ENCODE measurements at places on chromosomes 4 and X.

DNA sequence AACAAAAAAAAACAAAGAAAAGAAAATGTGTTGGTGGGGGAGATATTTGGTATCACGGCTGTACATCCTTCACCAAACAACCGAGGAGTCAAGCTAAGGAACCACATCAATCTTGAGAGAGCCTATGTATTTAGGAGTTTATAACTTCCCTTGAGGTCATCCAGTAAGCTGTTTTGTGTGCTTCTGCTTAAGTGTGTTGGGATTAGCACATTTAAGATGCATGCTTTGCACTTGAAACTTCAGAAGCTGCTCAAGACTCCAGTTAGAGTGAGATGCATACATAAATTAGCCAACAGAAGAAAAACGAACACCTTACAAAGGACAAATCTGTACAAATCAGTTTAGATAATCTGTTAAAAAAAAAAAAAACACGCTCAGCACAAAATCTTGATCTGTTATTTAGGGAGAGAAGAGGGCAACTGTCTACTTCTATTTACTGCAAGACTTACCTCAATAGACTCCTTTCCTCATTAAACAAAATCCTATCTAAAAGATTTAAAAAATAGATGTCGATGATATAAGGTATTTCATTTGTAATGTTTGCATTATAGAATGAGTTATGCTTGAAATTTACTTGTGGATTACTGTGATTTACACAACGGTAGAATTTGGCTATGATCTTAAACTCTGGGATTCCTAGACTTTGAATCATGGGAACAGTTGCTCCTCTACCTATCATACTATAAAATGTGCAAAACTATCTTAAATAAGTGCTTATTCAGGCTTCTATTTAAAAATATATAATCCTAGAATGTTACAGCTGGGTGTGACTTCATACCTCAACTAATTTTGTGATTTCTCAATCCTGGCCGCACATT is 53.8 kb upstream of the NAP1L5 start:
- no peak for DNase-seq

DNA sequence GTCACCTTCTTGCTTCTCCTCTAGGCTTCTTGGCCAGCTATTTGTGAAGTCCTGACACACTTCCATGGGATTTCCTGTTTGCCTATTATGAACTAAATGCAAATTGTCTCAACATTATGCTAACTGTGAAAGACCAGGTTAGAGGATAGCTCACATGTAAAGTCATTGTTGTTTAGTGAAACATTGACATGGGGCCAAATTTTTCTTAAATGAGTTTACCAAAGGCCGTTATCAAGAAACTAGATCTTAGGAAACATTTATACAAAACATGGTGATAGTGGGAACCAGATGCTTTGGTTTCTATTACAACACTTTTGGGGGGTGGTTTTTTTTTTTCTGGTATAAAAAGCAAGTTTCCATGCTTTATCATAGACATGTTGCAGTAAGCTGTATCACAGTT is 466.8 kb upstream of the FAM241A start:
- DNase-seq = no peak

DNA sequence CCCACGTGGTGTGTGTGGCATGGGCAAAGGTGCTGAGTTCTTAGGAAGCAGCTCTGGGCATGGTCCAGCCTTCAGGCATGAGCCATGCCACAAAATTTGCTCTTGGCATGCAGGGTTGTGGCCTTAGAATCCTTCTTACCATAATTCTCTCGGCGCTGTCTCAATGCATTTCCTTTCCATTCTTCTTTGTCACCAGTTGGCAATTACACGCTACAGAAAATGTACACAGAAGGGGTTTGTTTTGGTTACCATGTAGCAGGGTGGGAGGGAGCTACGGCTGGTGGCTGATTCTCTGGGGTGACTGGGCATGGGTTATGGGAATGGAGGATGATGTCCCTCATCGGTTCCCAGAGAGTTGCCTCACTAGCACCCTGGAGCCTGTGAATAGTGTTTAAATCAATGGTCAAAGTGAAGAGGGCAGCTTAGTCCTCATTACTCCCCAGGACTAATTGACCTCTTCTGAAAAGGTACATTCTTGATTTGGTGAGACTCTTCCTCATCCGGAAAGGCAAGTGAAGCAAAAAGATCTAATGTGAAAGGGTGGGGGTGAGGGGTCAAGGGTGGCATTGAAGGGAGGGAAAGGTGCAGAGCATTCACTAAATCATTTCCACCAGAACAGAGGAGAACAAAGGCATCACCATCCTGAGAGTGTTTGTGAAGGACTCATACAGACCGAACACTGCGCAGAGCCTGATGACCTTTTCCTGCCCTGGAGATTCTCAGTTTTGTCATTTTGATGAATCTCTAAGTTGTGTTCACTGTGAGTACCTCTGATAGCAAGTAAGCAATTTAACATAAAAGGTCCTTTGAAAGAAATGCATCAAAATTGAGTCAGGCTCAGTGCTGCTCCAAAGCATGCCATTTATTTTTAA is 199.8 kb upstream of the SFRP2 start:
- DNase-seq = no peak

DNA sequence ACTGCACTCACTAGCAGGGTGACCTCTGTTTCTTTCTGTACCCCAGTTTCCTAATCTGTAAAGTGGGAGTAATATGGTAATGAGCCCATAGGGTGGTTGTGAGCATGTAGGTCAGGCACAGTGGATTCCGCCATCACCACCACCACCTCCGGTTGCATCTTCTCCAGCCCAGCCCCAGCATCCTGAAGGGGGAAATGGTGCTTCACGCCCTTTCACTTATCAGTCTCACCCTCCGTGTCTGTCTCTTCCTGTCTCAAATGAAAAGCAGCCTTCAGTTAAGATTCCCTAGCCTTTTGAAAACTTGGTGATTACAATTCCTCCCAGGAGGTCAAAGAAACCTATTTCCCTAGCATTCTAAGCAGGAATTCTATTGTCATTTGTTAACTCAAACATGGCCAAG is 16.9 kb upstream of the XPNPEP2 start:
- no peak for DNase-seq

DNA sequence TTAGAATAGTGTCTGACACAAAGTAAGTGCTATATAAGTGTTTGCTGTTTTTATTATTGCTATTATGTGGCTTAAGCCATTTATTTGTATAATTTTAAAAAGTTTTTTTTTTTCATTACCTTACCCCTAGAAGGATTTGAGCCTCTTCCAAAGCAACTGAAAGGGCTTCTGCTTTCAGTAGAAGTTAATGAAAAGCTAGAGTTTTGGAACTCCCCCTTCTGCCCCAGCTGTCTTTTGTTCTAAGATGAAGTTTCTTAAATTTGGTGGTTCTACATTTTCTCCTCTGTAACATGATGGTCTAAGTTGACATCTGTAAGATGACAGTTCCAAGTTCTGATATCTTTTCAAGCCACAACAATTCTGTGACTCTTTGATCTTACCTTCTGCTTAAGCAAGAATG is 30.3 kb downstream of the FHIP1A start:
- no peak for DNase-seq

DNA sequence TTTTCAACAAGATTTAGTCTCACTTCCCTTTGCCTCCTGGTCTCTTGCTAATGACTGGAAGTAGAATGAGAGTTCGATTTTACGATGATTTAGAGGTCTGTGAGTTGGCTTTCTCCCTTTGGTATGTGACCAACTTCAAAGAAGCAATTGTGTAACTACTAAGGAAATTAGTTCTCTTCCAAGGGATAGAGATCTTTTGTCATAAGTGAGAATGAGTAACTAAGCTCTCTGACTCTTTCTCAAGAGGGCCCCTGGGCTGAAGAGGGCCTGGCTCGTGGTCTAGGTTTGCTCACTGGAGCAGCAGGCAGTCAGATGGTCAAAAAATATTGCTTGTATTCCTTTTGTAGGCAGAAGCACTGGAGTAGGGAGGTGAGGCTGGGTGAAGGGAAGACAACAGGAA is 176.3 kb downstream of the ENOX2 start:
- DNase-seq = no peak

DNA sequence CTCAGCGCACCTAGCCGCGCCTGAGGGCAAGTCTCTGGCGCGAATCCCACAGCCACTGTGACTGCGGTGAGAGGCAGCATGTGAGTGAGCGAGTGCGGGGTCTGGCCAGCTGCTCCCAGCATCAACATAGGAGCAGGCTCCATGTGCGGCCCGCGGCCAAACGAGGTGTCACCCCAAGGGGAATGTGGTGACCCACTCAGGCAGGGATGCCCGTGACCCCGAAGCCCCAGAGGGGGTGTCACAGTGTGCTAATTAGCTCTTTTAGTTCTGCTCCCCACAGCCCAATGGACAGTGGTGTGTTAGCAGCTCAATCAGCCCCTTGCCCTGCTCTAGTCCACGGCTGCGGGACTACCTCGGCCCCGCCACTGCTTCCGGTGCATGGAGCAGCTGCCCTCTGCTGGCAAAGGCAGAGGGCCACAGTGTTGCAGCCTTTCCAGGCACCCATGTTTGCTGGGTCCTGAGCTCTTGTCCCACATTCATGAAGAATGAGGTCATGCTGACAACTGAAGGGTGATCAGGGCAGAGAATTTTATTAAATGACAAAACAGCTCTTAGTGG is 61.4 kb downstream of the AGA start:
- peak; percentile 26 for DNase-seq

DNA sequence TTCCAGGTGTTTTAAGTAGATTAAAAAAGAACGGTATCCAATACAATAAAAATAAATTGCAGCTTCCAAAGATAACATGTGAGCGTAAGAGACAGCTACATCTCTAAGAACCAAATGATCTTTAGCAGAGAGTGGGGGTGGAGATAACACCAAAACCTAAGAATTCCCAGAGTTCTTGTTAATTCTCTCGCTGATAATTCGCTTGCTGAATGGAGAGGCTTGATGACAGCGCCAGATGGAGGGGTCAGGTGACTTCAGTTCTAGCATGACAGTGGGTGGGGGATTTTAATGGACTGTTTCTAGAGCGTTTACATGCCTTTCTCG is 2.3 kb downstream of the CLCN4 start:
- DNase-seq = no peak

DNA sequence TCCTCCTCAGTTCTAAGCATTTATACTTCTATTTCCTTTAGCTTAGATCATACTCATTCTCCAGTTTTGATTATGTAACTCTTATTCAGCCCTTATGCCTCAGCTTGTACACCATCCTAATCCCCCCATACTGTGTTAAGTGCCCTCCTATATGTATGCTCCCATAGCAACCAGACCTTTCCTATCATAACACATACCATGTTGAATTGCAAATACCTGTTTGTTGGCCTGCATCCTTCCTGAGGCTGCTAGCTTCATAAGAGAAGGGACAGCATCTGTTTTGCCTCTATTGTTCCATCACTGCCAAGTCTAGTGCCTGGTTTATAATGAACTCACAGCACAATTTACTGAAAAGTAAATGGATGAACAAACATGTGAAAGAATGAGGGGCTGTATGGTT is 443.7 kb downstream of the CENPC start:
- no peak for DNase-seq

DNA sequence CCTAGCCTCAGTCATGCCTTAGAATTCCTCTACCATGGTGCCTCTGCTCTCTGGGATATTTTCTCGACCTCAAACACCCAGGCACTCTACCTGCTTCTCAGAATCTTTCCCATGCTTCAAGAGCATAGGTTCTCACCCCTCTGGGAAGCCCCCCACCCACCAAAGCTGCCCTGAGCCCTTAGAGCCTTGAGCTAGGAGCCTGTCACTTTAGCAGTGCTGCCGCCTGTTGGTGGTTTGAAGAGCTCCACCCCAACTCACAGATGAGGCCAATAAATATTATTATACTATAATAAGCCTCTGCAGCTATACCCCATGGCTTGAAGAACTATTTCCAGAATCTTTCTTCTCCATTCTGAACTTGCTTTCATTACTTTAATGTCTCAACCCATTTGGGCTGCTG is 109.7 kb downstream of the RTL5 start:
- peak; percentile 1 for DNase-seq

GRCh38 chr4:173505924-173506518 is 24.0 kb downstream of the HAND2 start:
- peak; percentile 44 for DNase-seq

DNA sequence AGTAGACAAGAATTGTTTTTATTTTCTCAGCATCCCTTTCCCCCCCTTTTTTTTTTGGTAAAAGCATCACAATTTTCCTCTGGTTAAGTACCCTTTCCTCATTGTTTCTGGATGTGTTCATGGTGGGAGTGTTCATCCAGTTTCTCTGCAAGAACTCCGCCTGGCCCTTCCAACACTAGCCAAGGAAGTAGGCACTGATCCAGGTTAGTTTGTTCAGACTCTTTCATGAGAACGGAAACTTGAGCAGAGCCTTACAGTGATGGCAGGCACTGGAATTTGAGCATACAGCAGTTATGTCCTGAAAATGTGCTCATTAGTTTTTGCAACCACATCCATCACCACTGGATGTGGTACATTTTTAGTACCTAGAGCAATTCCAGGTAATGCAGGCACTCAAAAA is 336.1 kb upstream of the BOD1L1 start:
- DNase-seq = peak; percentile 11

- DNase-seq = no peak
These were observed 68.5 kb downstream of the BMPR1B start for GRCh38 chr4:94826206-94826605.

- no peak for DNase-seq
These were observed 16.9 kb downstream of the PLAC1 start for GRCh38 chrX:134641346-134641745.

DNA sequence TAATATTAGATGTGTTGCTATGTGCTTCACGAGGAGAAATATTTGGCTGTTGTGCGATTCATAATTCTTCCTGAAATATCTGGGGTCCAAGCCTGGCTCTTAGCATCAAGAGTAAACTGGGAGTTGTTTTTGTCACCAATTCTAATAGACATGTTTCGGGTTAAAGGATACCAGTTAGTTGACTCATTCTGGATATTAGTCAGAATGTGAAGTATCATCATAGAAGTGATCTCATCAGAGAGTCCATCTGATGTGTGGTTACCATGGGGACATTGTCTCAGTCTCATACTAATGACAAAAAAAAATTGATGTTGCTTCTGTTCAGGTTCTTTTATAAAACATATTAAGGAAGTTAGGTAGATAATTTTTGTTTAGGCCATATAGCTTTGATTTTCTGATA is 57.2 kb upstream of the MTMR1 start:
- DNase-seq = no peak

DNA sequence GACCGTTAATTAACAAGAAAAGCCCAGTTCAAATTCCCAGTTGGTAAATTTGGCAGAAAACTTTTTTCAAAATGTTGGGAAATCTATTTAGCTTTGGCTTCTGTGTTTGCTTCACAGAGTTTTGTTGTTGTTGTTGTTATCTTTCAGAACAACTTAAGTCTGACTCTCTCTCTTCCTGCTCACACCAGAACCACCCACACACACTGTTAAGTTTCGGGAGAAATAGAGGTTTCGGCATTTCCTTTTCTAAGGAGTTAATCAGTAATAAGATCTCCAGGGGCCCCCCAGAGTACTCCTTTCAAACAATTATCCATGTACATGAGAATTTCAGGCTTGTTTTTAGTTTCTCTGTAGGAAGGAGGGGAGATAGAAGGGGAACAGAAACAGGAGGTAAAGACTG is 106.2 kb upstream of the PTCHD1 start:
- no peak for DNase-seq

DNA sequence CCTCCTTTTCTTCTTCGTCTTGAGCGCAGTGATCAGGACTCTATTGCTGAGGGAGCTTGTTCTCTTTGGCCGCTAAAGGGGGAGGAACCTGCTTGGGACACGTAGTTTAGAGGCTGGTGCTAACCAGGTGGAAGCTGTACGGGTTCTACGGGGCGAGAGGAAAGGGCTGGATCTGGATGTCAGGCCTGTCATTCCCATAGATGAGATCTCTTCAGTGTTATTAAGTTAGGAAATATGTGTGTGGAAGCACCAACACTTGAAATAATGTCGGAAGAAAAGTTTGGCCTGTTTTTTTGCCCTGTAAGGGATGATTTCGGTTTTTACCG is 643 bp downstream of the SRP72 start:
- DNase-seq = no peak

GRCh38 chrX:47540754-47541538 is 20.1 kb upstream of the ARAF start:
- peak; percentile 75 for DNase-seq

GRCh38 chrX:10221651-10222050 is 64.9 kb downstream of the CLCN4 start:
- no peak for DNase-seq
